NCI-H2227 treated with DMSO at 0.1 percent for 48 hours (cell line): ENCODE measurements at places on chromosomes 12 and 14.

- DNase-seq, result no peak
Observed at GRCh38 chr12:1873531-1874510, 44.6 kb downstream of the CACNA2D4 start.

DNA sequence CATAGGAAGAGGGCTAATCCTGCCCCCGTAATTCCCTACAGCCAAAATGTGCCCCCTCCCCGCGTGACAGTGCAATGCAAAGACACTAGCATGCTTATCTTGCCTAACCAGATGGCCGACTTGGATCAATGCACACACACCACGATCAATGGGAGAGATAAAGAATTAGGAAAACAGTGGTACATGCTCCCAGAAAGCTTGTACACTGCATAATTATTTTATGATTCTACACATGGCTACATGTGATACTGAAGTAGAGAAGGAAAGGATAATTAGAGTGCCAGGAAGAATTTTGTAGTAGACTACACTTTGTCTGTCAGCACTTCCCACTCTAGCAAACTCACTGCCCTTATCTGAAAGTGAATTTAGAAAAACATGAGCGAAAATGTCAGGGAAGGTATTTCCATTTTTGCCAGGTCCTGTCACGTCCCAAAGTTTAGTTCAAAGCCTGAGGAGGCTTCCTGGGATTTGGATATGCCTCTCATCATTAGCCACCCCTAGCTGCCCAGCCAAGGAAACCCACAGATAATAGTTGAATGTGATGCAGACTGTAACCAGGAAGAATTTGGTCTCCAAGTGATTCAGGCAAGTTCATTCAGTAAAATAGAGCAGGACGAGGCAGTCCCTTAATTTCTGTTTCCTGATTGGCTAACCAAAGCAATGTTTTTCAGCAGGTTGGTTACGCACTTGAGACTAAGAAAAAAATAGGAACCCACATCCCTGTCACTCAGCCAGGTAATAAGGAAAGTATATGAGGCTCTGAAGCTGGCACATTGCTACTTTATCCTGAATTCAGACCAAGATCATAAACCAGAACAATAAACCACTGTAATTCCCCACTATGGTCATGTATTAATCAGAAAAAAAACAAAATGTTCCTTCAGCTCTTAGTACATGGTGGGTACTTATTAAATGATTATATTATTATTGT, 199.6 kb upstream of the OTX2 start:
- DNase-seq, result no peak

DNA sequence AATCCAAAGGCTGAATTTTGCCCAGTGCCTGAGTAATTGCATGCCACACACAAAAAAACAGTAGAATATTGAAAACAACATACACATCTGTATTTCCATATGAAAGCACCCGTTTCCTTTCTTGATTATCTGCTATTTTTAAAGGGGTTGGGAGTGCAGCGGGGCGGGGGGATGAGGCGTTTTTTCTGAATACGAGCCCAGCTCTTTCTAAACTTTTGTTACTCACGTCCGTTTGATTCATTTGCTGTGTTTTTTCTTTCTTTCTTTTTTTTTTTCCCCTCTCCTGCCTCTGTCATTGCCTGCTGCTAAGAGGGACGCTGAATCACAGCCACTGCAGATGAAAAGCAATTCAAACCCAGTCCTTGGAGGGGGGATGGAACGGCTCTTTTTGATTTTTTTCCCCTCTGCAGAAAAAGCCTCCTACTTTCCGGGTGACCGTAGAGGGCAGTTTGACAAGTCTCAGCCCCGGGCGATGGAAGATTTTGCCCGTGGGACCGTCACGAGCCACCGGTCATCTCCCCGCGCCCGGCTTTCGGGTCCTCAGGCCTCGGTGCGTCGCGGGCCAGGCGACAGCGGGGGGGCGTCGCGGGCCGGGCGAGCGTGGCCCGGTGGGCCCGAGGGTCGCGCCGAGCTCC, 572 bp upstream of the RASSF8 start:
- DNase-seq, result no peak

GRCh38 chr12:47419497-47419896, 286.3 kb downstream of the RPAP3 start:
- no peak for DNase-seq

DNA sequence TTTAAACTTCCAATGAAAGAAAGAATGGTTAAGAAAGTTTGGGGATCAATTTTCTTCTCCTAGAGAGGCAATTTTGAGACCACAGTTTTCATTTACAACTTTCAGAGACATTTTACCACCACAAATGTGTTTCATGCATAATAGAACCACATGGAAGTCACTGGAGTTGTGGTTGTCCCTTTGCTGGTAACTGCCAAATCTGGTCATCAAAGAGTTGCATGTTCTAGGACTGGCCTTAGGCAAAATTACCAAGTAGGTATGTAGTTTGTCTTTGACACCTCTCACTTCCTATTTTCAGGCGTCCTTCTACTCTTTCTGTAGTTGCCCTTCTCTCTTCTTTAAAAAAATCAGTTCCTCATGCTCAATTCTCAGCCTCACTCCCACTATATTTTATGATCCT, 54.3 kb upstream of the TMX1 start:
- DNase-seq, result no peak

DNA sequence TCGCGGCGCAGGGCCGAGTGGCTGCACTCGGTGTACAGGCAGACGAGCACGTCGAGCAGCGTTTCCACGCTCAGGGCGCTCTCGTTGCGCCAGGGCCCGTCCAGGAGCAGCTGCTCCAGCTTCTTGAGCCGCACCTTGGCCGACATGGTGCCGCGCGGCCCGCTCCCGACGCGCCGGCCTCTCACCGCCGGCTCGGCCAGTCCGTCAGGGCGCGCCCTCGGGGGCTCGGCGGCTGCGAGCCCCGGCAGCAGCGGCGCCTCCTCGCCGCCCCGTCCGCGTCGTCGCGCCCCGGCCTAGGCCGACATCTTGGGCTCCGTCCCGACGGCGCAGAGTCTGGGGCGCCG, 349 bp downstream of the CDC42BPB start:
- no peak for DNase-seq
